ENCODE measurements at places on chromosomes 11 and 22.

DNA sequence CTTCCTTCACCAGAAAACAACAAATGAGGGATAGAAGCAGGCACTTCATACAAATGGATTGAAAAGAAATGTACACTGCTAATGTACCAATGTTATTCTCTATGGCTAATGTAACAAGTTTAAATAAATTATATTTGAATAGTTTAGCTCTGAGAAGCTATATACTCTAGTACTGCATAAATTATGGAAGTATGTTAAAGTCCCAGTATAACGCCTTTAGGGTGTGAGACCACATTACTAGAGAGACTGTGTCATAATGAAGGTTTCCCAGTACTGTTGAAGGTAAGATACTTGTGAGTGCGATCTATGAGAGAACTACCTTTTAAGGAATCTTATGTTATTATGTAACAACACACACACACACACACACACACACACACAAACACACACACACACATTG lies 39.8 kb upstream of the GAB2 start:
- no peak overlapping the region for H3K4me3 ChIP-seq
- H3K27me3 ChIP-seq: no peaks in the 10 kb centered on the region
- H3K27ac ChIP-seq: no peak overlapping the region
- H3K4me1 ChIP-seq: peaks cover 26% of the 10 kb centered on the region

GRCh38 chr11:101912823-101913284 lies 2.0 kb upstream of the CEP126 start:
- no peak overlapping the region for H3K27ac ChIP-seq
- no peaks in the 10 kb centered on the region for H3K27me3 ChIP-seq
- H3K4me1 ChIP-seq: peaks cover 49% of the 10 kb centered on the region
- DNase-seq: no peak
- H3K4me3 ChIP-seq: no peak overlapping the region

DNA sequence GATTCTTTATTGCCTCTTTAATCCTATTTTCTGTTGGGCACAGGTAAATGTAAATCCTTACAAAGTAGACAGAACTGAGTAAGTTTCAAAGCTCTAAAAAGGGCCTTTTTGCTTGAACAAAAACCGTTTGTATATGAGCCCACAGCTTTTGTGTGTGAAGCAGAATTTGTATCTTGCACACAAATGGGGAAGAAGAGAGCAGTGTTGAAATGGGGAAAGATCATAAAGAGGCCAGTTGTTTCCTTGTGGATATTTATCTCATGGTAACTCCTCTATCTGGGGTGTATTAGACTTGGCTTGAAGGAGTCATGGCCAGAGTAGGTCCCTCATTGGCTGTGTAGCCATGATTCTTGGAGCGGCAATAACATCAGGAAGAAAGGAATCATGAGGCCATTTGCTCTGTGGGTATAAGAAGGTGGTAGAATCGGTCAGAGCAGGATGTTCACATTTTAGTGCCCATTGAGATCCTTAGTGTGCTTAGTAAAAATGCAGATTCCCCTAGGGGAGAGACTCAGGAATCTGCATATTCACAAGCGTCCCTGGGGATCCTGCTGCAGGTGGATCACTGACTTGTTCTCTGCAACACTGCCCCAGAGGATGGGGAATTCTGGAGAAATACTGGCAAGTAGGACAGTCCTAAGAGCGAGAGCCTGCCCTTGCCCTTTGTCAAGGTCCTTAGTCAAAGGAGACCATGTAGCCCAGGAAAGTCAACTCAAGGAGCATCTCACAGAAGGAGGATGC lies 126.5 kb downstream of the LDLRAD3 start:
- peaks cover 29% of the 10 kb centered on the region for H3K4me1 ChIP-seq
- DNase-seq: no peak
- no peak overlapping the region for H3K4me3 ChIP-seq
- peaks cover 11% of the 10 kb centered on the region for H3K36me3 ChIP-seq
- peaks cover 8% of the 10 kb centered on the region for H3K27me3 ChIP-seq

GRCh38 chr11:35954205-35954604 lies 10.3 kb downstream of the LDLRAD3 start:
- H3K27me3 ChIP-seq: no peaks in the 10 kb centered on the region
- no peak for DNase-seq
- H3K27ac ChIP-seq: no peak overlapping the region
- no peaks in the 10 kb centered on the region for H3K36me3 ChIP-seq
- no peaks in the 10 kb centered on the region for H3K4me1 ChIP-seq

- H3K27ac ChIP-seq: 0 out of 2 replicates have a peak overlapping the region, but pooled peaks have one; percentile 8
- no peak overlapping the region for H3K4me3 ChIP-seq
- DNase-seq: no peak
- no peaks in the 10 kb centered on the region for H3K4me1 ChIP-seq
These were observed 46.1 kb downstream of the PISD start for GRCh38 chr22:31615940-31616314.

Data from HFFc6 (cell line).